ENCODE measurements at places on chromosomes 2 and 18.

- no peak for DNase-seq
Observed at GRCh38 chr2:240182476-240182875, 42.0 kb upstream of the OTOS start.

- DNase-seq, result no peak
Observed at GRCh38 chr18:47168913-47169312, 7.3 kb downstream of the IER3IP1 start.

DNA sequence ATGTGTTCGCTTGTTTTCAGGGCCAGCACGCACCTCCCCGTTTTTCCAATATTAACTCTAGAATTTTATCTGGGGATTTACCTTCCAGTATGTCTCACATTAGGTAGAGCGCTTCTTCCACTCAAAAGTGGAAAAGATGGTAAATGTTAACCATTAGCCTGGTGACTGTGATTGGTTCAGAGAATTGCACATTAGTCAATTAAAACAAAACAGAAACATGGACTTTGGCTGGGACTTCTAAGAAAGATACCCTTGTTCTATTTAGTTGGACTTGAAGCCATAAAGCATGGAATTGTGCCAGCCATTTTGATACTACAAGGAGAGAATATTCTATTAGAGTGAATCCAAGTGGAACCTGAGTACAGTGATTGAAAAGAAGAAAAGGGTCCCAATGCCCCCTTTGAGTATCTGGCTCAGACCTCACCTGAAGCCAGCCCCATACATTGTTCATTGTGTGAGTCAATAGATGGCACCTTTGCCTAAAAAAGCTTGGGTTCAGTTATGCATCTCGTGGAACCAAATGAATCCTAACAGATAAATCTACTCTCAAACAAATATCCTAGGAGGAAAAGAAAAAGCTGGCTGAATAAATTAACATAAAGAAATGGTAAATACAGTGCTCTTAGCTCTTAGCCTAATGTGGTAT is 354.3 kb downstream of the IRS1 start:
- DNase-seq, result no peak

- no peak for DNase-seq
Observed at GRCh38 chr2:171579481-171579880, 57.2 kb downstream of the CYBRD1 start.

- no peak for DNase-seq
Observed at GRCh38 chr2:179096090-179096489, 46.2 kb upstream of the CCDC141 start.

DNA sequence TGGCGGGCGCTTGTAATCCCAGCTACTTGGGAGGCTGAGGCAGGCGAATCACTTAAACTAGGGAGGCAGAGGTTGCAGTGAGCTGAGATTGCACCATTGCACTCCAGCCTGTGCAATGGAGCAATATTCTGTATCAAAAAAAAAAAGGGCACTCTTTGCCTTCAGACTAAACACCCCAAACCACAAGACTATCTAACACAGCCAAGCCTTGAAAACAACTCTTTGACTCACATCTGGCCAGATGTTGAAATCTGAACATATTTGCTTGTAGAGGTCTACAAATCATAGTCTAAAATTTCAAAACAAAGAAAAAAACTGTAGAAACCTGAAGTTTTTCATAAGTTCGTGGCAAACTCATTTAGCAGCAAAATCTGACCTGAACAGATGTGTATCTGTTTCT is 94.9 kb downstream of the FAM161A start:
- DNase-seq, result no peak

DNA sequence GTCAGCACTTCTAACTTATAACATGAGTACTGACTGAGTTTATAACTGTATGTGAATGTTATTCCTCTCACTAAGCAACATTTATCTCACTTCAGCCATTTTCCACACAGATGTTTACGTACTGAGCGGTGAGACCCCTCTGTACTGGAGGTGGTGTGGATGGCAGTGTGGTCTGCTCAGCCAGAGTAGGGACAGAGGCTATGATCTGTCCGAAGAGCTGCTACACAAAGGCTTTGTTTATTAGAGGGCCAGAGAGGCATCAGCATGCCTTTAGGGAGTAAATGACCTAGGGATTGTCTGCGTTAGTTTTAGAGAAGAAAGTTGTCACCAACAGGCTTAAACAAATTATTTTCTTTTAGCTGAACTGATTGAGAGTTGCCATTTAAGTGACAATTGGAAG is 23.2 kb upstream of the TACR1 start:
- no peak for DNase-seq
